ENCODE measurements at places on chromosomes 7 and 10.

DNA sequence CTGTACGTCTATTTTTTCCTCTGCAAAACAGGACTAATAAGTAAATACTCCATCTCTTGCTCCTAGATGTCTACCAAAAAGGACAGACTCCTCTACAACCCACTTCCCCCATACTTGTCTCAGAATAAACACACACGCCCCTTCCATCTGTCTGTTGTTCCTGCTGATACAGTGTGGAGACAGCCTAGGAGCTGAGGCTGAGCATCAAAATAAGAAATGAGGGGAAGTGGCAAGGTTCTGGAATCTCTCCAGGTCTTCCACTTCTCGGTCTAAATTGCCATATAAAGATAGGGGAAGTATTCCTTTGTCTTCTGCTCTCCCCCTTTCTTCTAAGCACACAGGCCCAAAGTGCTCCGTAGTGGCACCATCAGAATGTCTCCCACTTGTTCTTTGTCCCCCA is 30.8 kb upstream of the VSIR start:
- DNase-seq: no peak

GRCh38 chr10:73131913-73132686 is 21.8 kb downstream of the NUDT13 start:
- no peak for DNase-seq

DNA sequence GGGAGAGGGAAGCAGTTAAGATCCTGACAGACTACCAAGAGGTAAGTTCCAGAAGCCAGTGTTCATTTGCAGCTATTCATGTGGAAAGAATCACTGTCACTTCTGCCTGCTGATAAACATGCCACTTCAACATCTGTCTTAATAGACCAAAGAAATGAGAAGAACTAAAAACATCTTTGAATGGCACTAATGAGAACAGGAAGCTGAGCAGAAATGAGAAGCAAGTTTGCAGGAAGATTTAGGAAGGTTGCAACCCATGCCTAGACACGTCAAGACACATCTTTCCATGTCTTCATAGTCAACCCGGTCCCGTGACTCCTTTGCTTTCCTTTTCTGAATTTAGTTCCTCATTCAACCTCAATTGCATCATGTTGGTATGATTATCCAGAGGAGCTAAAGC is 180.0 kb downstream of the PDE1C start:
- DNase-seq: peak; percentile 29

DNA sequence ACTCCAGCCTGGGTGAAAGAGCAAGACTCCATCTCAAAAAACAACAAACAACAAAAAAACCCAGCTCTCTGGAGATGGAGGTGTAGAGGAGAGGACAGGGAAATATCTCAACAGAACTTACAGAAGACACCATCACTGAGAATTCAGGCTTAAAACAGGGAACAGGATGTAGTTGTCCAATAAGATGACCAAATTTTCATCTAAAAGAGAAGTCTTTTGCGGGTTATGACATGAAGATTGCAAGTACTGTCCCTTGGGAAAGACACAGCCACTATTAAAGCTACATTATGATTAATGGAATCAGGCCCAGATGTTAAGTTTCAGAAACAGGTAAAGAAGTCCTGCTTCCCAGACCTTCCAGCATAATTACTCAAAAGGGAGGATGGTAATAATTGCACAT is 235.2 kb upstream of the NRP1 start:
- no peak for DNase-seq

DNA sequence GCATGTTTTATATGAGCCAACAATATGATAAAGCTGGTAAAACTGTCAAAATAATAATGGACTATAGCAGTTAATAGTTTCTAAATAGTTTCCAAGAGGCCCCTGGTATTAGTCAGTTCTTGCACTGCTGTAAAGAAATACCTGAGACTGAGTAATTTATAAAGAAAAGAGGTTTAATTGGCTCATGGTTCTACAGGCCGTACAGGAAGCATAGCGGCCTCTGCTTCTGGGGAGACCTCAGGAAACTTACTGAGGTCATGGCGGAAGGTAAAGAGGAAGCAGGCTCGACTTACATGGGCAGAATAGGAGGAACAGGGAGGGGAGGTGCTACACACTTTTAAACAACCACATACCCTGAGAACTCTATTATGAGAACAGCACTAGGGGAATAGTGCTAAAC is 104.6 kb downstream of the PPP1R9A start:
- DNase-seq: no peak

GRCh38 chr10:2893158-2893845 is 174.0 kb upstream of the PFKP start:
- no peak for DNase-seq

- DNase-seq: no peak
Measured at GRCh38 chr10:13340068-13340467, 8.0 kb downstream of the SEPHS1 start.

DNA sequence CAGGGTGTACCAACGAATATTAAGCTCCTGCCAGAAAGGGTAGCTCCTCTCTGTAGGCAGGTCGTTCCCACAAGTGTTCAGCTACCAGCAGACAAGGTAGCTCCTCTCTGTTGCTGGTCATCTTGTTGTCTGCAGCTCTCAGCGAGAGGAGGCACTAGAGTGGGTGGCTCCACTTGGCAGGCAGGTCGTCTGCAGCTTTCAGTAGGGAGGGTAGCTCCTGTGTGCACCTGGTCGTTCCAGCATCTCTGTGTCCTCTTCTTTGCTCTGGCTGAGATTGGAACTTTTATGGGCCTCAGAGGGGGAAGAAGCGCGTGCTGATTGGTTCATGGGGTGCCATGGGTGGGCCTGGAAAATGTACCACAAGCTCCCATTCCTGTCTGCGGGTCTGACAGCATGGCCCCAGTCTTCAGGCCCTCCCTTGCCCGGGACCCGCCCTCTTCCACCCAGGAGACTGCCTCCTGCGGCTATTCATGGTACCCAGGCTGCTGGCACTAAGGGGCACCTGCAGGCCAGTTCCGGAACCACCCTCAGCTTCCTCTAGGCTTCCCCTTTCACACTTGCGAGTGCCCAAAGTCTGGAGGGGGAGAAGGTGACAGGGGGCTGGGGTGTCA is 63.9 kb upstream of the CACNA2D1 start:
- no peak for DNase-seq

GRCh38 chr7:46279290-46279689 is 358.2 kb upstream of the IGFBP3 start:
- DNase-seq: no peak

DNA sequence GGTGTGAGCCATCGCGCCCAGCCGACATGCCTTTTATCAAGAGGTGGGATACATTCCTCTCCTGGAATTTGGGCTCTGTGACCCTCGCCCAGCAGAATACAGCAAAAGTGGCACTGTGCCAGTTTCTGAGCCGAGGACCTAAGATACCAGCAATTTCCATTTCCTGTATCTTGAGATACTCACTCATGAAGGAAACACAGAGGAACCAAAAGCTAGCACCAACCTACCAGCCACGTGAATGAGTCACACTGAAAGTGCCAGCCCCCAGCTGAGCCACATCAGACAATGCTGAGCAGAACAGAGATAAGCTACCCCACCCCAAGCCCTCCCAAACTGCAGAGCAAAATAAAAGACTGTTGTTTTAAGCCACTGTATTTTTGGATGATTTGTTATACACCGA is 56.3 kb downstream of the CACUL1 start:
- no peak for DNase-seq

GRCh38 chr10:45418849-45419675 is 45.0 kb downstream of the ALOX5 start:
- peak; percentile 74 for DNase-seq

DNA sequence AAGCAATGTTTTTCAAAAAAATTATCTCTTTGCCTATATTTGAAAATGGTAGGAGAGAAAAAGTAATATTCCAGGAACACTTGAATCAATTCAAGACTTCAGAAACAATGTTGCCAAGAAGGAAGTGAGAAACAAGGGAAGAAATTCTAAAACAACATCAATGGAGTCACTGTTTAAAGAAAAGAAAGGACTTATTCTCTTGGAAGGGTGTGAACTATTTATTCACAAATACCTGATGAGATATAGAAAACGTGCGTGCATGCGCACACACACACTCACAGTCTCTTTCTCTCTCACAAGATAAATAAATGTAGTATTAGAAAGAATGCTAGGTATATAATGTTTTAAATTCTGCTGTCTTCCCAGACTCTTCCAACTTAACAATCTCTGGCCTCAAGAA is 117.2 kb upstream of the FAM133B start:
- DNase-seq: no peak

DNA sequence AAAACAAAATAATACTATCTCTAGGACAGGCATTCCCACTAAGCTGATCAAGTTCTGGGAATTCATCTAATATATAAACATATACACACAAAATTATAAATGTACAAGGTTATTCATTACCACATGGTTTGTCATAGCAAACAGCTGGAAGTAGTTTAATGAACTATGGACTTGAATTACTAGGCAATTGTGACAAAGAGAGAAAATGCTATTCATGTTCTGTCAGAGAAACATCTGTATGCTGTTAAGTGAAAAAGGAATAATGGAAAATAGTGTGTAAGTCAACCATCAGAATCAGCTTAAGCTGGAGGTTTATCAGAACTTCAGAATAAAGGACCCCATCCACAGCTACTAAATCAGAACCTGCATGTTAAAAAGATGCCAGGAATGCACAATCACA is 2.8 kb downstream of the ZNF248 start:
- peak; percentile 19 for DNase-seq
